ENCODE measurements at places on chromosomes 1 and 21. TPM values are rescaled to one million over a fixed set of nuclear protein-coding genes. Genes with fewer than 3 reads are reported as not detected.

The SIM2 gene
- not detected for total RNA-seq

The CRYAA gene
- not detected for total RNA-seq

The LCK gene
- total RNA-seq: 297 TPM

The LCE1F gene
- total RNA-seq: not detected

DNA sequence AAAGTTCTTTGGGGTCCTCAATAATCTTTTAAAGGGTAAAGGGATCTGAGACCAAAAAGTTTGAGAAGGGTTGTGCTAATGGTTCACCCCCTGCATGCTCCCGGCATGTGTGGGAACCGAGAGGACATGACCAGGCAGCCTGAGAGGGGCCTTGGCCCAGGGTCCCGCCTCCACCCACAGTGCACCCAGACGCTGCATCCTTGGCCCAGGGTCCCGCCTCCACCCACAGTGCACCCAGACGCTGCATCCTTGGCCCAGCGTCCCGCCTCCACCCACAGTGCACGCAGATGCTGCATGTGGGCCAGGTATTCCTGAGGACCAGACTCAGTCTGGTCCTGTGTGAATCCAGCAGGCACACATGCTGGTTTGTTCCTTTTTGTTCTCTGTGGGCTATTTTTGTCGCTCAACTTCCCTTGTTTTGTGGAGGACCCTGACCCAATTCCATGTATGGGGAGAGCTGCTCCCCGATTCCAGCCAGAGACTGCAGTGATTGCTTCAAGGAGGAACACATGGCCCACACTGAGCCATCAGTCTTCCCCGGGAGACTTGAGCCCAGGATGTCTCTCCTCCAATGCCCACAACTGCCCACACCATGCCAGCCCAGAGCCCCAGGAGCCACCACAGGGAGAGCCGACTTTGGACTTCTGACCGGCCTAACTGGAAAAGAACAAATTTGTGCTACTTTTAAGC, 3.5 kb downstream of the NPHP4 start:
- H3K4me1 ChIP-seq: peaks cover 11% of the 10 kb centered on the region
- DNase-seq: no peak
- no peak overlapping the region for H3K27ac ChIP-seq
- H3K4me3 ChIP-seq: no peak overlapping the region

GRCh38 chr1:217139513-217139912, 416.3 kb upstream of the ESRRG start:
- peaks cover 17% of the 10 kb centered on the region for H3K27me3 ChIP-seq
- H3K4me3 ChIP-seq: no peak overlapping the region
- no peak for DNase-seq
- H3K36me3 ChIP-seq: no peaks in the 10 kb centered on the region

GRCh38 chr1:19532519-19532918, 47.2 kb upstream of the CAPZB start:
- no peak overlapping the region for H3K4me3 ChIP-seq
- no peaks in the 10 kb centered on the region for H3K27me3 ChIP-seq
- DNase-seq: no peak
- no peaks in the 10 kb centered on the region for H3K4me1 ChIP-seq

- no peaks in the 10 kb centered on the region for H3K4me1 ChIP-seq
- H3K4me3 ChIP-seq: no peak overlapping the region
- no peaks in the 10 kb centered on the region for H3K36me3 ChIP-seq
- no peak overlapping the region for H3K27ac ChIP-seq
These were observed 140.9 kb downstream of the MIS18A start for GRCh38 chr21:32137931-32138330.

DNA sequence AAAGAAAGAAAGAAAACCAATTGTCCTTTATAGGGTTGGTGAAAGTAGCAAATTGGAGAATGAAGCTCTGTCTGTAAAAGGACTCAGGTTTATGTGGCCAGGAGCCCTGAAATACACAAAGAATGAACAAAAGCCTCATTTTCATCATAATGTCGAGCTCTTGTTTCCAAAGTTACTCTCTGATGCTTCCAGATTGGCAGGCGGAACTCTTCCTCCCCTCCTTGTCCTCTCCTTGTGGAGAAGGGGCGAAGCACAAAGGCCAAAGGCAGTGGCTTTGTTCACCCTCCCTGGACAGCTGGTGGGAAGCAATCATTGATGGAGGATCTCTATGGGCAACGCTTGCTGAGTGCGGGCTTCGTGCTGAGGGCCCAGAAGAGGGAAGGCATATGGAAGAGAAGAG, 5.6 kb downstream of the CA6 start:
- H3K4me3 ChIP-seq: no peak overlapping the region
- H3K27ac ChIP-seq: no peak overlapping the region
- H3K36me3 ChIP-seq: no peaks in the 10 kb centered on the region
- no peaks in the 10 kb centered on the region for H3K27me3 ChIP-seq

DNA sequence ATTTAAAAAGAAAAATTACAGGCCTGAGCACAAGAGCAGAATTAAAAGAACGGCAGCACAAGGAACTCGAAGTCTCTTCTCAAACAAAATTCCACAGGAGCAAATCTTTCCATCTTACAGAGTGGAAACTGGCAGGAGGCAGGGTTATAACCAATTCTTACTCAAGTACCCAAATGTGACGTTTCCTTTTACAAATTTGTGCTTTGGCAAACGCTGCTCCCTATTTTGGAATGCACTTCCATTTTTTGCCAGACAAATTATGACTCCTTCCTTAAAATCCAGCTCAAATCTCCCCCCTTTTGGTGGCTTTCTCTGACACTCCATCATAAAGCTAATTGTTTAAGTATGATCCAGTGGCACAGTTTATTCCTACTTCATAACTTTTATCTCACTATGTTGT, 7.8 kb downstream of the ERI3 start:
- DNase-seq: no peak
- H3K36me3 ChIP-seq: no peaks in the 10 kb centered on the region
- H3K4me1 ChIP-seq: no peaks in the 10 kb centered on the region
- H3K27me3 ChIP-seq: no peaks in the 10 kb centered on the region
- H3K4me3 ChIP-seq: no peak overlapping the region

Data from CD8-positive, alpha-beta memory T cell (primary cell).